Nasal cavity respiratory epithelium epithelial cell of viscerocranial mucosa (primary cell): ENCODE measurements at places on chromosomes 12 and 14. TPM values are rescaled to one million over a fixed set of nuclear protein-coding genes. Genes with fewer than 3 reads are reported as not detected.

SELPLG gene
- under 0.01 and 0.50 TPM in 2 replicates for total RNA-seq

TBX5 gene
- total RNA-seq: not detected in 2 replicates

COX14 gene
- total RNA-seq: 21.2 and 40.7 TPM in 2 replicates

SMOC1 gene
- total RNA-seq: 4.3 and 13.7 TPM in 2 replicates

REP15 gene
- total RNA-seq: 0.34 and 2.3 TPM in 2 replicates

CRIP1 gene
- total RNA-seq: 0.21 TPM in 1 of 2 replicates, not detected in the other

ZNF891 gene
- 0.34 and 1.6 TPM in 2 replicates for total RNA-seq

OTX2 gene
- total RNA-seq: 0.21 and 0.68 TPM in 2 replicates

MMP19 gene
- under 0.01 and 0.28 TPM in 2 replicates for total RNA-seq

DIO3 gene
- total RNA-seq: not detected in 2 replicates

LAG3 gene
- total RNA-seq: 0.07 TPM in 1 of 2 replicates, not detected in the other

ART4 gene
- not detected in 2 replicates for total RNA-seq

RFX4 gene
- total RNA-seq: not detected in 2 replicates
